Left lung (tissue), 14 donors: ENCODE measurements at places on chromosomes 5 and 9. TPM values are rescaled to one million over a fixed set of nuclear protein-coding genes. Genes with fewer than 3 reads are reported as not detected.

- no peak for DNase-seq
These were observed 37.0 kb upstream of the CRB2 start for GRCh38 chr9:123318961-123319421.

GRXCR2 gene
- not detected for total RNA-seq

ZNF608 gene
- 24.0 TPM for total RNA-seq

NAIP gene
- 18.7 TPM for total RNA-seq

PCDHA9 gene
- total RNA-seq: 0.20 TPM

CCNI2 gene
- total RNA-seq: 1.1 TPM

DNA sequence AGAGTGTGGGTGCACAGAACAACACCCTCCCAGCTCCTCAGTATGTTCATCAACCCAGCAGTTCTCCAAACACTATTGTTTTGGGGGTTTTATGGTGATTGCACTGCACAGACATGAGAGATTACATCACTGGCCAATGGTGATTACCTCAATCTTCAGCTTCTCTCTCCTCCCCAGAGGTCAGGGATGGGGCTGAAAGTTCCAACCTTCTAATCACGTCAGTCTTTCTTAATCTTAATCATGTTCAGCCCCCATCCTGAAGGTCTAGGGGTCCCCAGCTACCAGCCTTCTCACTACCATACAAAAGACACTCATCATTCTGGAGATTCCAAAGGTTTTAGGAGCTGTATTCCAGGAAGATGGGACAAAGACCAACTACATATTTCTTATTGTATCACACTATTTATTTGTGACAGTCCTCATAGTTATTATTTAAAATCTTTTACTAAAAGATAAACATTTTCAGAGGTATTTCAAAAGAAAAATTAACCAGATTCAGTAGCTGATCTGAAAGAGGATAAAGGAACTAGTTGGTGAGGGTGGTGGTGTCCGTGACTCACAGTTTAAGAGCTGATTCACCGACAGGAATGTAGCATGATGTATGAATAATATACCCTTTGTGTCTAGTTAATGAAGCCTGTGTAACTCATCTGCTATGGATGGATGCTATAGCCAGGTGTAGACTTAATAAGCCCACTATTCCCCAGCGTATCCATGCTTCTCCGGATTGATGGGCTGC is 35.6 kb downstream of the RASEF start:
- DNase-seq: no peak

GRCh38 chr5:171806976-171807747 is 21.5 kb downstream of the SMIM23 start:
- DNase-seq: peak; percentile 32

- DNase-seq: no peak
These were observed 60.6 kb downstream of the PGM5 start for GRCh38 chr9:68416936-68417564.

OR1J2 gene
- not detected for total RNA-seq

MYOZ3 gene
- total RNA-seq: 0.79 TPM

DNA sequence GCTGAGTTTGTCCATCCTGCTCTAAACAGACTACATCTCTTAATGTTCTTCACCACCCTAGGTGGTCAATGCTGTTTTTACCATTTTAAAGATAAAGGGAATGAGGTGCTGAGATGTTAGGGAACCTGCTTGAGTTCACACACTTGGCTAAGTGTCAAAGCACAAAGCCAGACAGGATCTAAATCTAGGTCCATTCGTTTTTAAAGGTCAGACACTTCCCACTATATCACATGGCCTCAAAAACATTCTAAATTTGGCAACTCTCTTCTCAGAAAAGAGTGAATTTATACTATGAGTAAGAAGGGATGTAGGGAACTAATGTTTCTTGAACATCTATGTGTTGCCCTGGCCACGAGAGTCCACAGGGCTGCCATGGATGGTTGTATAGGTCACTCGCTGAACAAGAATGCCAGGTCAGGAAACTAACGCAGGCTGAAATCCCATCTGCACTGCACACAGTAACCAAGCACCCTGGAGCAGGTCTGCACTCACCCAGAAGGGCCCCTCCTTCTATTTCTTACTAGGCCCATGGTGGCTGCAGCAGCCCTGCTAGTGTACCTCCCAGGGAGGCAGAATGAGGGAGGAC is 213.0 kb downstream of the SPOCK1 start:
- DNase-seq: no peak

JAKMIP2 gene
- 4.4 TPM for total RNA-seq

- no peak for DNase-seq
These were observed 353.7 kb downstream of the SLCO4C1 start for GRCh38 chr5:101942321-101942882.

DNA sequence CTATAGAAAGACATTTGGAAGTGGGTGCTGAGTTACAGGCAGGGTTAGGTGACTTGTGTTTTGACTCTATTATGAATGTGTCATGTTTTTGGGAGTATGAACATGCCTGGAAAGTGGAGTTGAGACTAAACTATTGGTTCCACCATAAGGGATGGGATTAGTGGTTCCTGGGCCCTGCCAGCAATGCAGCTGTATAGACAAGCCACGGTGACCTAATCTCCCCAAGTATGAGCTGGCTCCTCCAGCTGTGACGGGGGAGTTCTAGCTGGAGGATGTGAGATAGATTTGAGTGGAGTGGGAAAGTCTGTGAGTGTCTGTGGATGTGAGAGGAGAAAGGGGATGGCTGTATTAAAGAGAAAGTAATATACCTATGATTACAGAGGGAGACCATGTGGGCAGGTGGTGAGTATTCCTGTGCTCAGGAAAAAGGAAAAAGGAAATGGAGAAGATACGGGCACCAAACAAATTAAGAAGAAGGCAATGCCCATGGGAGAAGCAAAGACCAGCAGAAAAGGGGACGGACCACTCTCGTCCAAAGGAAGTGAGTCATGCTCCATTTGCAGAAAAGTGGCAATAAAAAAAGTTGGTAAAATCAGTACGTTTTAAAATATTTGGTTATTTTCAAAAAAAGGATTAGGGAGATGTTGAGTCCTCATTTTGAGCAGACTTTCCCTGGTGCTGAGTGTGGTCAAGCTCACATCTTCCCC is 48.3 kb upstream of the ICE1 start:
- DNase-seq: no peak

MCCC2 gene
- total RNA-seq: 35.9 TPM

GRCh38 chr5:58274191-58274590 is 185.7 kb downstream of the PLK2 start:
- no peak for DNase-seq

DNA sequence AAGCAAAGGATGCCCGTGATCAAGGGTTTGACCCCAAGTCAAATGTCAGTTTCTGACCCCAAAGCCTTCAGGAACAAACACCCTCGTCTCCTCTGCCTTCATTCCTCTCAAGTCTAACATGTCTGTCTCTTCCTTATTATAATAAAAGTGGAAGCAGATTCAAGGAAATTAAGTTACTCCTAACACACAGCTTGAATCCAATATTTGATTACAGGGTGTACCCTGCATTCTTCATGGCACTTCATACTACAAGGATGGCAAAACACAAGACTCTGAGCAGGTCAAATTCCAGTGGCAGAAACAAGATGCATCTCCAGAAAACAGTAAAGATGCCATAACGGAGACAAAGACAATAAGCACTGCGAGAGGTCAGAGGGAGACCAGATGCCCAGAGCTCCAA is 119.2 kb upstream of the FAM120A start:
- DNase-seq: no peak

GRCh38 chr5:61431923-61432620 is 100.0 kb downstream of the ZSWIM6 start:
- DNase-seq: peak; percentile 61

GRCh38 chr5:149371296-149371962 is 7.7 kb downstream of the IL17B start:
- no peak for DNase-seq

GPX3 gene
- 424 TPM for total RNA-seq

- DNase-seq: no peak
These were observed 183.9 kb downstream of the LRRC70 start for GRCh38 chr5:62762503-62762902.

AP3S1 gene
- total RNA-seq: 77.1 TPM

DNA sequence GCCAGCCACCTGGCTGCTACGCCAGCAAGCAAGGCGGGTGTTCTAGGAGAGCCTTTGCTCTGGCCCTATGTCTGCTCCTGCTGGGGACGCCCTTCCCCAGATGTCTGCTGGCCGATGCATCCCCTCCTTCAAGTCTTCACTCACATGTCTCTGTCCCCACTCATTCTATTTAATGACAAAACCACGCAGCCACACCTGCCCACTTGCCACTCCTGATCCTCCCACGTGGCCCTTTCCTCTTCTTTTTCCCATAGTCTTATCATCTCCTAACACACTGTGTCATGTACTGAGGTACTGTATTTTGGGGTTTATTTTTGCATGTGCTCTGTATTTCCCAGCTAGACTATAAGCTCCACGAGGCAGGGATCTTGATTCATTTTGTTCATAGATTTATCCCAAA is 62.0 kb upstream of the HRH2 start:
- no peak for DNase-seq

ADAMTSL2 gene
- 18.5 TPM for total RNA-seq

DNA sequence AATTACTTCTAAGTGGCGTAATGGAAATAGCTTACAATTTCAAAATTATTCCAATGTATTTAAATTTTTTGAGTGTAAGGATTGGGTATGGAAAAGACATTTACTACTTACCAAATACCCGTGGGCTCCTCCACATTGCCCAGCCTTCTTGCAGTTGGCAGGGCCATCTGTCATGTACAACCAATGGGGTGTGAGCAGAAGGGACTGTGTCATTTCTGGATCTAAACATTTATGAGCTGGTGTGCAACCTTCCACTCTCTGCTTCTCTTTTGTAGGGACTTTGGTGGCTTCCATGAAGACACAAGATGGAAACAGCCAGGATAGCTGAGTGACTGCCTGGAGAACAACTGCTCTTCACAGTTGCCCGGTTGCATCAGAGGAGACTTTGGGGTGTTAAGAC is 40.8 kb downstream of the FRMD3 start:
- no peak for DNase-seq

DNA sequence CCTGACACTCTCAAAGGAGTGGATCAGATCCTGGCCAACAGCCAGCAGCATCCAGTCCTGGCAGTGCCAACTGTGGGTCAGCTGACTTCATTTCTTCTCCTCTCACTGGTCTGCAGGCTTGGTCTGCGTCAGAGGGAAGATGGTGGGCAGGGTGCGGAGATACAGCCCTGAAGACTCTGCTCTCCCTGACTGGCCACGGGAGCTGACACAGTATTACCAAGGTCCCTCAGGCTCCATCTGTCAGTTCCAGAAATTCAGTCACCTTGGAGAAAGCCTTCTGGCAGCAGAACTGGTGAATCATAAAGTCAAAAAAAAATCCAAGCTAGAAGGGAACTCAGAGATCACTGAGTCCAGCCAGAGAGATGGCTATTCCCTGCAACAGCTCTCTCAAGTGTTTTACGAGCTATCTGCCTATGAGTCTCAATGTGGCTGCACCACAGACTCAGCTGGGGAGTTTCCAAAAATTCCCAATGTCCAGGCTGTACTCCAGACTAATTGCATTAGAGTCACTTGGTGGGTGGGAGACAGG is 27.9 kb downstream of the C1QTNF2 start:
- no peak for DNase-seq

ICE1 gene
- 24.1 TPM for total RNA-seq

SCAI gene
- total RNA-seq: 22.7 TPM

CFAP157 gene
- total RNA-seq: 7.6 TPM

DNA sequence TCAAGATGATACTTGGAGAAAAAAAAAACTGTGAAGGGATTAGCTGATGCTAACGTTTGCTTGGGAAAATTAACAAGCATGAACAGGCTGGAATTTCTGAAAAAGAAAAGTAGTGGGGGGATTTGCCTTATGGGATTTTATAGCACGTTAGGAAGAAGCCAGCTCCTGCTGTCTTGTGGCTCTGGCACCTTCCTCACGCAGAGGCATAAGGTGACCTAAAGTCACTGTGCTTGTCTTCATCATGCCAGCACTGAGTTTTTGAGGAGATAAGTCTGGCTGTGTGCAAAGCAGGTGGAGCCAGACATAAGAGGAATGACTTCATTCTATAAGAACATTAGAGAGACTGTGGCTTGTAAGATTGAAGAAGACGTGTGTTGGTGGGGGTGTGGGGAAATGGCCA is 94.4 kb upstream of the MAP1B start:
- DNase-seq: no peak

SCAMP1 gene
- total RNA-seq: 34.6 TPM

DNA sequence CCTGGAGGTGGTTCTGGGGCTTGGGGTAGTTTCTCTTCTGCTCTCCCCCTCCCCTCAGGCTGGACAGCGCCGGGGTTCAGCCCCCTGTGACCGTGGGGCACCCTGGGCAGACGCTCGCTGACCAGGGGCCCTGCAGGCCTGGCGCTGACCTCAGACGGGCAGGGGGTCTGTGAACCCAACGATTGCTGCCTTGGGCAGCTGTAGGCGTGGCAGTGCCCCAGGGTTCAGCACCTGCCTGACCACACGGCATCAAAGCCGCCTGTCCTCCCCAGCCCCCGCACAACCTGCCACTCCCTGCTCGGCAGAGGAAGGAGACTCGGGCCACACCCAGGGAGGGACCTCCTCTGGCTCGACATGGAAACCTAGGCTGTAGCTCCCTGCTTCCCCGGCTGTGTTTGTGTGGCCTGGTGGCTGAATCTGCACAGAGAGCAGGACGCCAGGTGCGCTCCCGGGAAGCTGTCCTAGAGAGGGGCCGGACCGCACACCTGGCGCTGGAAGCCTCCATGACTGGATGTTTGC is 12.2 kb downstream of the LCN12 start:
- no peak for DNase-seq

PCAT7 gene
- not detected for total RNA-seq

PCDHGB5 gene
- 9.1 TPM for total RNA-seq

GRCh38 chr9:129306318-129306973 is 128.4 kb upstream of the IER5L start:
- DNase-seq: no peak

SEMA6A gene
- 24.8 TPM for total RNA-seq

GRCh38 chr5:44665101-44665701 is 143.5 kb upstream of the MRPS30 start:
- DNase-seq: no peak

- DNase-seq: no peak
These were observed 83.0 kb upstream of the GLIS3 start for GRCh38 chr9:4382722-4383317.

GRCh38 chr9:9170439-9171134 is 1371.0 kb upstream of the DMAC1 start:
- no peak for DNase-seq

TNC gene
- total RNA-seq: 329 TPM

DNA sequence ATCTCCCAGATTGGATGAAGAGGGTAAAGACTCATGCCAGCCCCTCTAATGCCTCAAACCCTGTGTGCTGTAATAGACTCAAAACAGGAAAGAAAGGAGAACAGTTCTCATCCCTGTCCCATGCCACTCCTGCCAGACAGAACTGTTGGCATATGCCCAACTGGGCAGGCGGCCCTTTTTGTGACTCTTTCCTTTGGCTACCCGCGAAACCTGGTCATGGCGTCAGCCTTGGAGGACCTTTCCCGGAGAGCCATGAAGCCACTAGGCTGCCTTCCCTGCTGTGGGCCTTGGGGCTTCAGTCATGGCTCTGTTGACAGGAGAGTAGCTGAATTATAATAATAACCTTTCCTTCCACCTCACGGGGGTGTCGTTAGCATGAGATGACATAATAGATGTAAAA is 75.9 kb upstream of the SEMA6A start:
- no peak for DNase-seq
